ENCODE measurements at places on chromosomes 6 and 20. TPM values are rescaled to one million over a fixed set of nuclear protein-coding genes. Genes with fewer than 3 reads are reported as not detected.

Gene TDP2
- 33.6 TPM for total RNA-seq

Gene RIPOR3
- total RNA-seq: 92.5 TPM

DNA sequence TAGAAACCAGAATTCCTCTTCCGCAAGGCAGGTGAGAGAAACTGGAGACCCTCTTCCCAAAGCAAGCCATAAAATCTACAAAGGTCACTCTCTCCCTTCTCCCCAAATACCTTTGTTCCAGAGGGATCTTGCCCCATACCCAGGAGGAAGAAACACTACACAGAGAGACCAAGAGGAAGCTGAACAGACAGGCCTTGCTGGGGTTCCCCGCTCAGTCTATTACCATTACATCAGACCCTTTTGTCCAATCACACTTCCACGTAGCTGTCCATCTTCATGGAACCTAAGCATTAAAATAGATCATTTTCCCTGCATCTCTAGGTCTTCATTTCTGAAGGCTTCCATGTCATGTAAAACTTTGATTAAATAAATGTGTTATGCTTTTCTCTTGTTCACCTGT, 32.1 kb downstream of the METTL24 start:
- H3K27me3 ChIP-seq: no peaks in the 10 kb centered on the region
- no peak for DNase-seq
- no peaks in the 10 kb centered on the region for H3K36me3 ChIP-seq
- H3K4me3 ChIP-seq: no peak overlapping the region

DNA sequence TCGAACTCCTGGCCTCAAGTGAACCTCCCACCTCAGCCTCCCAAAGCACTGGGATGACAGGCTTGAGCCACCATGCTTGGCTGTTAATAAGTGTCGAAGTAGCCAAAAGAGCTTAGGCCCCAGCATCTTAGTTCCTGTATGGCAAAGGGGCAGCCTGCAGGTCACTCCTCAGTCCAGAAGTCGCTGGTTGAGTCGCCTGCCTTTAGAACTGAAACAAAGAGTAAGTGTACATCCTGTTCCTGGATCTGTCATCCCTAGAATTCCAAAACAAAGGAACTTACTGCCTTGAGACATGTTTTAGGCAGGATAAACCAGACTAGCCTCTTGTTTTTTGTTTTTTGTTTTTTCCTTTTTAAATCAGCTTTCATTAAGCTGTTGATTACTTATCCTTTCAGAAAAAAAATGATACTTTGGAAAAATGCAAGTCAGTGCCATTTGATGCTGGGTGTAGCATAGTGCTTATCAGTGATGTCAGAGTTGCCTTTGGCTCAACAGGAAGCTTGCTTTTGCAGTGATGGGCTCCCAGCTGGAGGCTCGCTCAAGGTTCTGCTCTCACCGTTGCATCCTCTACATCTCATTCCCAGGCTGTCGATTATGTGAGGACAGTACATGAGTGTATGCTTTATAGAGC, 9.0 kb downstream of the ACTR5 start:
- no peak overlapping the region for H3K4me3 ChIP-seq
- no peaks in the 10 kb centered on the region for H3K27me3 ChIP-seq
- H3K27ac ChIP-seq: no peak overlapping the region
- no peaks in the 10 kb centered on the region for H3K4me1 ChIP-seq

GRCh38 chr20:10652660-10653261, 21.0 kb downstream of the JAG1 start:
- no peak for DNase-seq
- no peaks in the 10 kb centered on the region for H3K4me1 ChIP-seq
- no peak overlapping the region for H3K27ac ChIP-seq
- peaks cover 11% of the 10 kb centered on the region for H3K36me3 ChIP-seq
- no peaks in the 10 kb centered on the region for H3K27me3 ChIP-seq
- no peak overlapping the region for H3K4me3 ChIP-seq

- H3K27ac ChIP-seq: no peak overlapping the region
- H3K27me3 ChIP-seq: no peaks in the 10 kb centered on the region
- DNase-seq: no peak
- H3K36me3 ChIP-seq: no peaks in the 10 kb centered on the region
Observed at GRCh38 chr20:36479938-36480337, 61.4 kb upstream of the MYL9 start.
